ENCODE measurements at places on chromosomes 1 and 21. TPM values are rescaled to one million over a fixed set of nuclear protein-coding genes. Genes with fewer than 3 reads are reported as not detected.

Gene ST6GALNAC5
- total RNA-seq, result not detected

Gene CR1
- total RNA-seq, result 0.08 TPM

Gene C1orf21
- 4.9 TPM for total RNA-seq

Gene RBM11
- total RNA-seq, result 1.2 TPM

Gene SMAP2
- total RNA-seq, result 141 TPM

Gene PLA2G2C
- total RNA-seq, result not detected

Gene SLAMF6
- 41.9 TPM for total RNA-seq

Gene NMNAT2
- not detected for total RNA-seq

Gene OLFML3
- 0.15 TPM for total RNA-seq

Gene GIPC2
- total RNA-seq, result 0.21 TPM

Gene DPH5
- 66.9 TPM for total RNA-seq

Gene HPDL
- 55.2 TPM for total RNA-seq

Gene BSDC1
- total RNA-seq, result 34.8 TPM

Gene PRAMEF17
- total RNA-seq, result not detected

Gene SLC35F3
- total RNA-seq, result 9.0 TPM

Gene FAM163A
- total RNA-seq, result not detected

Gene ARMH1
- 49.6 TPM for total RNA-seq

Gene RIMS3
- 1.2 TPM for total RNA-seq

Gene CDA
- total RNA-seq, result not detected

Gene OR6K3
- total RNA-seq, result not detected

Gene STPG1
- total RNA-seq, result 5.2 TPM

Gene GBP2
- 194 TPM for total RNA-seq

Gene RSBN1
- 15.3 TPM for total RNA-seq
